ENCODE measurements at places on chromosomes 12 and 14. TPM values are rescaled to one million over a fixed set of nuclear protein-coding genes. Genes with fewer than 3 reads are reported as not detected.

Gene TAS2R19
- total RNA-seq, result not detected

Gene GUCY2C
- not detected for total RNA-seq

Gene ACOT4
- total RNA-seq, result 2.1 TPM

Gene LRR1
- total RNA-seq, result 48.1 TPM

Gene MYH6
- total RNA-seq, result not detected

Gene RNASE3
- total RNA-seq, result not detected

Gene ANG
- total RNA-seq, result 8.3 TPM

Gene GOLGA5
- 26.2 TPM for total RNA-seq

Gene CCND2
- not detected for total RNA-seq

Gene MMP19
- 0.13 TPM for total RNA-seq

Gene NOS1
- total RNA-seq, result 0.54 TPM

Gene SRGAP1
- 11.5 TPM for total RNA-seq

Gene PAPLN
- 7.8 TPM for total RNA-seq

Gene SYT10
- total RNA-seq, result not detected

Gene ZBTB42
- total RNA-seq, result 3.6 TPM

Gene MANSC4
- not detected for total RNA-seq

Gene ASB2
- 2.2 TPM for total RNA-seq

Gene SLC6A13
- 0.11 TPM for total RNA-seq

Gene STAB2
- not detected for total RNA-seq

Gene RFLNA
- total RNA-seq, result not detected

Gene NINJ2
- total RNA-seq, result 0.49 TPM

Measured in A549 treated with RU486 at 1 μM for 4 hours (cell line).